ENCODE measurements at places on chromosomes 7 and 10.

- DNase-seq = no peak
These were observed 238.7 kb upstream of the TCF7L2 start for GRCh38 chr10:112711366-112711765.

DNA sequence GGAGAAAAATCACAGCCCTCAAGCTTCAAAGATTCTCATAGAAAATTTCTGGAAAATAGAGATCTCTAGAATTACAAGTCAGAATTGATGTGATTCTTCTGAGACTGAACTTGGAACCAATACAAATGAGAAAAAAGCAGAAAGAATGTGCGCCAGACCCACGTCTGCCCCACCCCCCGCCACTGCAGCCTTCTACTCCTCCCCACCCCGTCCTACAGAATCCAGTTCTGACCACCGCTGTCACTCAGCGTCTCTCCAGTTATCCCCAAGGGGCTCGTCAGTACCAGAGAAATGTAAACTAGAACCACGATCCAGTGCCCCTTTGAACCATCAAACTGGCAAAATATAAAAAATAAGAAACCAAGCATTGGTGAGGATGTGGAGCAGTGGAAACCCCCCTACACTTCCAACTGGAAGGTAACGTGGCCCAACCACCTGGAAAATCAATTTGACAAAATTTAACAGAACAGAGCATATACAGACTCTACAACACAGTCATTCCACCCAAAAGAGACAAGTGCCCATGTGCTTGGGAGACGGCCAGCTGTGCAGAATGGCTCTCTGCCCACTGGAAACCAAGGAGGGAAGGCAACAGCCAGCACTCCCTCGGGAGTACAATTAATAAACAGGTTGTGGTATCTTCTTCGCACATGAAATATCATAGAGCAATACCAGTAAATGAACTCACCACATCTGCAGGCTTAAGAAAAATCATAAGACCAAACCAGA is 397.9 kb downstream of the TNS3 start:
- DNase-seq = no peak

GRCh38 chr10:61486251-61486650 is 33.1 kb upstream of the TMEM26 start:
- DNase-seq = no peak

- DNase-seq = no peak
These were observed 6.1 kb upstream of the SLC25A13 start for GRCh38 chr7:96328016-96328415.

GRCh38 chr10:49292565-49293207 is 6.3 kb upstream of the C10orf71 start:
- DNase-seq = no peak

- DNase-seq = no peak
These were observed 166.5 kb downstream of the TFEC start for GRCh38 chr7:115864082-115864481.
